ENCODE measurements at places on chromosomes 3 and 15. TPM values are rescaled to one million over a fixed set of nuclear protein-coding genes. Genes with fewer than 3 reads are reported as not detected.

GRCh38 chr15:68010361-68011153 is 43.6 kb upstream of the PIAS1 start:
- no peak for DNase-seq
- no peaks in the 10 kb centered on the region for H3K36me3 ChIP-seq
- H3K27ac ChIP-seq, result no peak overlapping the region
- no peaks in the 10 kb centered on the region for H3K27me3 ChIP-seq

DNA sequence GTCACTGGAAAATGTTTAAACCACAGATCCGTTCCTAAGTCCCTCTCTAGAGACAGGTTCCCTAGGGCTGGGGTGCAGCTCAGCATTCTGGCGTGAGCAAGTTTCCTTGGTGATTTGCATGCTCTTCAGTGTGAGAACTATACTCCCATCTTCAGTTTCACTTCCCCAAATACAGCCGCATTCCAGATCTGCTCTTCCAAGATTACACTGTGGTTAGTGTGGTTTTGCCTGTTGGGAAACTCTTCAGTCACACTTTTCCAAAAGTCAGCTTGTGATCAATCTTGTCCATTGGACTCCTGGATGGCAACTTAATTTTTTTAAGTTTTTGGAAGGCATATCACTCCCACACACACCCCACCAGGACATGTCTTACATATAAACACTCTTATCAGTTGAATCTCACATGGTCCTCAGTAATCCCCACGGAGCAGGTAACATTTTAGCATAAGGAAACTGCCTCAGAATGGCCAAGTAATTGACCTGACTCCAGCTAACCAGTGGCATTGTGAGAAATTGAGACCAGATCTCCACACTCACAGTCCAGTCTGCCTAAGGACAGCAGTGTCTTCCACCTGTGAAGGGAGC is 33.5 kb upstream of the PTPN23 start:
- H3K27me3 ChIP-seq, result no peaks in the 10 kb centered on the region
- H3K27ac ChIP-seq, result no peak overlapping the region
- no peak overlapping the region for H3K4me3 ChIP-seq
- H3K4me1 ChIP-seq, result no peaks in the 10 kb centered on the region

GP5 gene
- 0.08 TPM for total RNA-seq

KY gene
- 16.7 TPM for total RNA-seq

DNA sequence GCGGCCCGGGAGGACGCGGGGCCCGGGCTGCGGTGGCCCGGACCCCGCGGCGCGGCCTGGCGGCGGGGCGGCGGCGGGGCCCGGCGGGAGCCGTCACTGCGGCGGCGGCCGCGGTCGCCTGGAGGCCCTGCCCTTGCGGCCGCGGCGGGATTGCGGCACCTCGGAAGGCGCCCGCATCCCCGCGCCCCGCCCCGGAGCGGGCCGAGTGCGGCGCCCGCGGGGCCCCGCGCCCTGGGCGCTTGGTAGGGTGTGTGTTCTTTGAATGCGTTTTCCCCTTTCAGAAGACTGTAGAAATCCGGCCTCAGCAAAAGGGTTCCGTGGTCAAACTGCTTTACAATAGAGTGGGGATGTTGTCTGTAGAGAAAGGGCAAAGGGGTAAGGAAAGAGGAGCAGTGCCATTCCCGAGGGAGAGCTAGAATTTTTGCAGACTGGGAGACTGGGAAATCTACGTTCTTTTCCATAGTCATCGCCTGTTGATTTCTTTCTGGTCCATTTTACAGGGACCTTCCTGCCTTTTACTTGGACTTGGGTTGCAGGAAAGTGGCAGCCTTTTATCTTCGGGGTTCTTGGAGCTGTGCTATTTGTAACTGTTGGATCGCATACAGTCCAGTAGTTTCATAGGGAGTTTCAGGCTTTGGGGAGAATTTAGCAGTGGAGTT is 630 bp downstream of the SNRK start:
- H3K4me3 ChIP-seq, result peak overlapping the region; percentile 56
- no peak for DNase-seq
- H3K27me3 ChIP-seq, result no peaks in the 10 kb centered on the region
- H3K36me3 ChIP-seq, result no peaks in the 10 kb centered on the region
- peaks cover 28% of the 10 kb centered on the region for H3K4me1 ChIP-seq
- peak overlapping the region; percentile 75 for H3K27ac ChIP-seq

- H3K4me3 ChIP-seq, result no peak overlapping the region
- no peaks in the 10 kb centered on the region for H3K36me3 ChIP-seq
- no peaks in the 10 kb centered on the region for H3K4me1 ChIP-seq
- DNase-seq, result no peak
Measured at GRCh38 chr15:96551196-96551595, 220.7 kb downstream of the NR2F2 start.

PPARG gene
- total RNA-seq, result 6.5 TPM

- no peaks in the 10 kb centered on the region for H3K4me1 ChIP-seq
- H3K27me3 ChIP-seq, result no peaks in the 10 kb centered on the region
- no peak overlapping the region for H3K4me3 ChIP-seq
- no peak for DNase-seq
- no peaks in the 10 kb centered on the region for H3K36me3 ChIP-seq
Measured at GRCh38 chr3:175077216-175077615, 218.1 kb downstream of the NAALADL2 start.

DNA sequence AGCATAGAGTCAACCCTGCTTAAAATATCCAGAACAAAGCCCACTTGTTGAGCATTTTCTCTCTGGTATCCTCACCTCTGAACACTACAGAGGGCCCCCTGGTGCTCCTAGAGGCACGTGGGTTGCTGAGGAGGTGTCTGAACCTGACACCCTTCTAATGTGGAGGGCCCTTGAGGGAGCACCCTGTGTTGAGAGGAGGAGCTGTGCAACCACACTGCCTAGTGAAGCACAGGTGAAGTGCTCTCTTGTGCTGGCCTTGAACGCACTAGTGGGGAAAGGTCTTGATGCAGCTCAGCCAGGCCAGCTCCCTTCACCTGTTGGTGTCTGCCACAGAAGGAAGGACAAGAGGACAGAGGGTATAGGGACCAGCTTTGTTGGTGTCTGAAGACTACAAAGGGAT is 51.9 kb downstream of the CCK start:
- no peak overlapping the region for H3K27ac ChIP-seq
- DNase-seq, result no peak
- H3K27me3 ChIP-seq, result no peaks in the 10 kb centered on the region
- peaks cover 6% of the 10 kb centered on the region for H3K36me3 ChIP-seq
- no peaks in the 10 kb centered on the region for H3K4me1 ChIP-seq
- H3K4me3 ChIP-seq, result no peak overlapping the region

- DNase-seq, result no peak
- H3K36me3 ChIP-seq, result no peaks in the 10 kb centered on the region
Measured at GRCh38 chr15:25694823-25695312, 168.3 kb downstream of the ATP10A start.

MESP2 gene
- total RNA-seq, result 0.55 TPM

- H3K36me3 ChIP-seq, result no peaks in the 10 kb centered on the region
- H3K27me3 ChIP-seq, result no peaks in the 10 kb centered on the region
- DNase-seq, result no peak
- no peak overlapping the region for H3K27ac ChIP-seq
Measured at GRCh38 chr3:24119321-24119751, 174.2 kb downstream of the NR1D2 start.

All from adrenal gland (tissue), 19 donors.